ENCODE measurements at places on chromosomes 4 and X.
A peak's percentile ranks its signal among the peaks of the same experiment; 100 is the strongest.

- peak; percentile 5 for DNase-seq
These were observed 4.2 kb upstream of the ENAM start for GRCh38 chr4:70624226-70624793.

DNA sequence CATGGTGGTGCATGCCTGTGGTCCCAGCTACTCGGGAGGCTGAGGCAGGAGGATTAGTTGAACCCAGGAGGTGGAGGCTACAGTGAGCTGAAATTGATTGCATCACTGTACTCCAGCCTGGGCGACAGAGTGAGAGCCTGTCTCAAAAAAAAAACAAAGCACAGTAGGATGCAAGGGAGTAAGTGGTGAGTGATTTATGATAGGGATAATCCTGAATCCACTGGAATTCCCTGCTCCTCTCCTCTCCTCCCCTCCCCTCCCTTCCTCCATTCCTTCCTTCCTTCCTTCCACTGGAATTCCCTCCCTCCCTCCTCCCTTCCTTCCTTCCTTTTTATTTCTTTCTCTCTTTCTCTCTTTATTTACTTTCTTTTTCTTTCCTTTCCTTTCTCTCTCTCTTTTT lies 40.9 kb upstream of the NKRF start:
- DNase-seq: no peak

- DNase-seq: no peak
These were observed 296.5 kb upstream of the GALNTL6 start for GRCh38 chr4:171516694-171517093.

GRCh38 chr4:828641-829271 lies 2.8 kb upstream of the CPLX1 start:
- DNase-seq: no peak

DNA sequence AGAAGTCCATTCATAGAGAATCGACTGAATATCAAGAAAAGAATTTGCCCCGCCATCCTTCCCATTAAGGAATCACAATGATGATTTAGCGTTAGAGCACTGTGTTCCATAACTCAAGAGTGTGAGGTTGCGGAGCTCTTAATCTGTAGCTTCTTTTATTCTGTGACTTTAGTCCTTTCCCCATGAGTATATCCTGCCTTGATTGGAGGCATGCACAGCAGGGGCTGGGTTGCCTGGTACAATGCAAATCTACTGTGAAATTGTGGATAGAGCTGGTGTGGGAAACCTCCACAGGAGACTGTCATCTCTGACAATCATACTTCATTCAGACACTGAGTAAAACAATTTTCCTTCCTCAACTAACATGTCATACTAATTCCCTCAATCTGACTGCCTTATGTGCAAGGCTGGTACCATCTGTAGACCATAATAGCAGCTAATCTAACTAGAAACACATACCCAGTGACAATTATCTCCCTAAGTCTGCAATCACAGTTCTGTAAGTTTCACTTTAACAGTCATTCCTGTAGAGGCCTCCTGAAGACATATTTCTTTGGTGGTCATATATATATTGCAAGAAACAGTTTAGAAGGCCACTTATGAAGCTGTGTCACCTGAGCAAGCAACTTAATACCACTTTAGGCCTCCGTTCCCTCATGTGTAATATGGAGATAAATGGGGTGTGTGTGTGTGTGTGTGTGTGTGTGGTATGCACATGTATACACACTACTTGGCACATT lies 355.2 kb upstream of the FAM241A start:
- no peak for DNase-seq

DNA sequence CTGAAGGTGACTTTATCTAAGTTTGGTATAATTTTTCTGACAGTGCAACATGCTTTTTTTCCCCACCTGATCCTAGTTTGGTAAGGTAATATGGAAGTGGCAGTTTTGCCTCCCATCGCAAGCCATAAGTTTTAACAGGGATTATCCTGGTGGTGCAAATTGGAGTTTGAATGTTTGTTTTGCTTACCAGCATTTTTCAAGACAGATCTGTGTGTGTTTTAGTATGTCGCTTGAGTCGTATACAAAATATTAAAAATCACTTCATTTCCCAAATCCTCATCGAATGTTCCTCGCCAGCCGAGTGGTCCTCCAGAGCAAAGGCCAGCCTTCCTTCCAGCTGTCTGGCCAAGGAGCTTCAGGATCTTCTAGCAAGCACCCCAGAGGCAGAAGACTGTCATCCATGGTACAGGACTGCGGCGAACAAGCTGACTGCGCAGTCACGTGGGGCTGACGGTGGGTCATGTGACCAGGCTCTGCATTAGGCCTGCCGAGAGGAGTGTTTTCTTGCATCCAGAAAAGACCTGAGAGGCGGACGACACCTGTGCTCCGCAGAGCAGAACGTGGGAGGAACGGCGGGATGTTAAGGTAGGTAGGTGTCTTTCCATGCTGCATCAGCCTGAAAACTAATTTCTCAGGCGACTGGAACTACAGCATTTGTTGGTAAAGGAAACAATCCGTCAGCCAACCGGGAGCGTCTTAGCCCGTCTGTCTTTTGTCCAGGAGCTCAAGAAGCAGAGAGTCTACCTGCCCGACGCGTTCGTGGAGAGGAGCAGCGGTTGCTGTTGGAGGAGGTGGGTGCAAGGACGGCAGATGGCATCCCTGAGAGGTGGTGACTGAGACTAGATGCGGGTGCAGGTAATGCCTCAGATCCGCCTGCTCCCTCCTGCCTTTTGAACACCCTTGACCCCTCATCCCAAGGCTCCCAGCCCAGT lies at the start of gene GPRASP3:
Gene GPRASP3, plus strand, starts transcription at position 507 of the 932 bp plus-strand sequence. CDS start 28,253 bp downstream, outside the sequence.
- no peak for DNase-seq

GRCh38 chr4:15569746-15570145 lies 85.4 kb downstream of the FBXL5 start:
- DNase-seq: no peak

DNA sequence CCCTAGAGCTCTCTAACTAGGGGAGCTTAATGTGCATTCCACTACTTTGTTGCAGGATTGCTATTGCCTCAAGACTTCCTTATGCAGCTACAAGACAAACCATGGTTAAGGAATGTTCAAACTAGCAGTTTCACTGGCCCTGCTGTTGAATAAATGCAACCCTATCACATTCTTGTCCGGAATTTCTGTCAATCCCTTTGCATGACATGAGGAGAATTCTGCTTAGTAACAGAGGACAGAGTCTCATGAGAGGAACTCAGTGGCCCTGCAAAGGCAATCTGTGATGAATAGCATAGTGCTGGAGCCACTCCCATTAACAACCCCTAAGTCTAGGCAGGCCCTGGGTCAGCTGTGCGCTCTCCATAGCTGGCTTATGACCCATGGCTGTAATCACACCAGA lies 30.7 kb upstream of the SGMS2 start:
- DNase-seq: no peak

DNA sequence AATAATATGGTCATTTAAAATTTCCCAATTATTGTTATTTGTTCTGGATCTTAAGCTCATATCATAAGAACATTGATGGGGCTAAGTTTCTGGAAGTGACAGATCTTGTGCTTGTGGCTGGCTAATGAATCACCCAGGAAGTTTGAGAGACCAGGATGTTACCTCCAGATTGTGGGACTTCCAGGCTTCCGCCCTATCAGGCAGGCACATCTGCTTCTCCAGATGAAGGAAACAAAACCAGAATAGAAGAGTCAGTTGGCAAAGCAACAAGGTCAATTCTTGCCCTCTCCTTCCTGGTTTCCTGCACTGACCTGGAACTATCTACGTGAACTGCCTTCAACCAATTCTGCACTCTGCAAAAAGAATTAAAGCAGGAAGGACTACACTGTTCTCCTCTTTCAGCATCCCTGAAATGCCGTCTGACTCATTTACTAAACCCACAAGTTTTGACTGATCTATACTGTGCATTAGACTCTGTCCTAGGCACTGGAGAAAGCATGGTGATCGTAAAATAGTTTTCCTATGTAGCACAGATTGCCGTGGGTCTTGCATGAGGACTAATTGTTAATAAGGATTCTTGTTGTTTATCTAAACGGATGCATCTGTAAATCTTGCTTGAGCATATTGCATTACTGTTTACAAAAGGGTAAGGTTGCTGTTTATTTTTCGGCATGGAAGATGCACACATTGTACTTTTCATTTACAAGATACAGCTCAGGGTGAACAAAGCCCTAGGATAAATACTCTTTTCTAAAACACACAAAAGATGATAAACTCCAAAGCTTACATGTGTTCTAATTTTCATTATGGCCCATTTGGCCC lies 74.6 kb downstream of the AMELX start:
- no peak for DNase-seq

GRCh38 chrX:119391279-119391678 lies 7.9 kb upstream of the SLC25A43 start:
- peak; percentile 51 for DNase-seq

DNA sequence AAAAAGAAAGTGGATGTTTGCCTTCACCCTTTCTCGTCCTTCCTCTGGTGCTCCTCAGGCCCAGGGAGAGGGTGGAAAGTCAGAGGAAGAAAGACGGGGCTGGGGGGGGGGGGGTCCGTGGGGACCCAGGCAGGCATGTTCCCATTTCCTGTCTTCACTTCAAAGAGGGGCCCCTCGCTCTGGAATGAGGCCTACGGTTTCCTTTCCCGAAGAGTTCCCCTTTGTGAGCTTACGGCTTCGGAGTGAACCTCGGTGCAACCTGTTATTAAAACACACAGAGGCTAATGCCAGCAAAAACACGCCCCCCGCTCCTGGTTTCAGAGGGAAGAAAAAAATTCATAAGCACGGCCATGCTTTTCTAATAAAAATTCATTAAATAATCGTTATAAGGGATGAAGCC lies 40.1 kb downstream of the SHOX start:
- DNase-seq: no peak

DNA sequence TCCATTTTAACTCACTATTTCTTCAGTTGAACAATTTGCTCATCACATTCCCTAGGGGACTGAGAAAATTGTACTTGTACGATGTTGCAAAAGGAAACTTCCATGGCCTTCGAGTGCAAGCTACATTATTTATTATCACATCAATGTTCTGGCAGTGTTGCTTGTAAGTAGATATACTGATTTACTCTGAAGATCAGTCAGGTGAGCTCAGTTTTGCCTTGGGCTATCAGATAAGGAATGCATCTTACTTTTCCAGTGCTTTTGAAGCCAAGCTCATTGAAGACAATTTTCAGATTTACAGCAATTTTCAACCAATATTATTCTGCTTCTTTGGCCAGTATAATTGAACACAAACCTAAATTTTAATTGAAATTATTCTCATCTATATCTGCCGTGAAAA lies 1296.9 kb downstream of the RAPGEF2 start:
- DNase-seq: no peak

DNA sequence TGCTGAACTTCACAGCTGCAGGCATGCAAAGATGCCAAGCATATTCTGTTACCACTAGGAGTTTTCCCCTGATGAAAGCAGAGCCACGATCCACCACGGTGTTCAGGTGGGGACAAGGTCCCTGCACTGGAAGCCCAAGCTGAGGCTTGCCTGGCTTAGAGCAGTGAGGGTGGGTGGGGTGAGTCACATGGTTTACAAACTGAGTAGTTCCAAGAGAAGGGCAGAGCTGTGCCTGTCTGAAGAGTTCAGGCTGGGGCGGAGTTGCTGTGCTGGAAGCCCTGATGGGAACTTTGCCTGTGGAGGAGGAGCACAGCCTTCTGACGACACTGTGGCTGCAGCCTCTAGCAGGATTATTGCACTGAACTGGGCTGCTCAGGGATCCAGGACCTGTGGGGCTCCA lies 45.5 kb downstream of the FAM9B start:
- DNase-seq: no peak

DNA sequence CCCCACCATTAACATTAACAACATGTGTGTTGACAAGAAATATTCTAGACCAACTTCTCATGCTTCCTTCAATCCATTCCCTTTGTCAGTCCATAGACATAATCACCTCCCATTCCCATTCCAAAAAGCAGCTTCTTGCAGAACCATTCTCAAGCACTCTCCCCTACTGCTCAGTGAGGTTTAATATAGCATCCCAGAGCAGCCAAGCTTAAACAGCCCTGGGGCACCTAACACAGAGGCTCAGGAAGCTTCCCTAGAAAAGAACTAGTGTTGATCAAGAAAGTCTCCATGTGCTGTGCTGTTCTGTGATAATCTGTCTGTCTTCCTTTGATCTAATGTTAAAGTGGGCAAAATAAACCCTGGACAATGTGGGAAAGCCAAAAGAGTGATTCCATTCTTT lies 174.2 kb upstream of the NOCT start:
- DNase-seq: no peak

Measured in KBM-7 (cell line).